RCC 7860 (cell line): ENCODE measurements at places on chromosomes 4 and X.

DNA sequence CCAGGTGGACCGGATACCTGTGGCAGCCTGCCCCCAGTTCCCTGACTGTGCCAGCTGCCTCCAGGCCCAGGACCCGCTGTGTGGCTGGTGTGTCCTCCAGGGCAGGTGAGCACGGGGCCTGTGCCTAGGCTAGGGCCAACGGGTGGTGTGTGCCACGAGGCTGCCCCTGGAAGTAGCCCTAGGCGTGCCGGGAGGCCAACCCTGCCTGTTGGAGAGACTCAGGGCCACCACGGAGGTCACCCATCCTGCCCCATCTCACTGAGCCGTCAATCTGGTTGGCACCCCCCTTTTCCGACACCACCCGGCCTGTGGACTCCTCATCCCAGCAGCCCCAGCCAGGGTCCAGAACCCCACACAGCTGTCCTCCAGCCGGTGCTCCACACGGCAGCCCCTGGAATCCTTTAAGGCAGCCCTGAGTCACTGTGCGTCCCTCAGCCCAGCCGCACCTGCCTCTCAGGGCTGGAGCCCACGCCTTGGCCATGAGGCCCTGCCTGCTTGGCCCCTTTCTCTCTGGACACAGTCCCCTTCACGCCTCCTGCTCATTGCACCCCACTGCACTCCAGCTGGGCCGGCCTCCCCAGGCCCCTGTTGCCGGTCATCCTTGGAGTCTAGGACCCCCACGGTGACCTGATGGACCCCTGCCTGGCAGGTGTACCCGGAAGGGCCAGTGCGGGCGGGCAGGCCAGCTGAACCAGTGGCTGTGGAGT, 5.3 kb downstream of the PLXNB3 start:
- no peak for DNase-seq

- no peak for DNase-seq
These were observed 221.1 kb downstream of the BMPR1B start for GRCh38 chr4:94978904-94979303.

DNA sequence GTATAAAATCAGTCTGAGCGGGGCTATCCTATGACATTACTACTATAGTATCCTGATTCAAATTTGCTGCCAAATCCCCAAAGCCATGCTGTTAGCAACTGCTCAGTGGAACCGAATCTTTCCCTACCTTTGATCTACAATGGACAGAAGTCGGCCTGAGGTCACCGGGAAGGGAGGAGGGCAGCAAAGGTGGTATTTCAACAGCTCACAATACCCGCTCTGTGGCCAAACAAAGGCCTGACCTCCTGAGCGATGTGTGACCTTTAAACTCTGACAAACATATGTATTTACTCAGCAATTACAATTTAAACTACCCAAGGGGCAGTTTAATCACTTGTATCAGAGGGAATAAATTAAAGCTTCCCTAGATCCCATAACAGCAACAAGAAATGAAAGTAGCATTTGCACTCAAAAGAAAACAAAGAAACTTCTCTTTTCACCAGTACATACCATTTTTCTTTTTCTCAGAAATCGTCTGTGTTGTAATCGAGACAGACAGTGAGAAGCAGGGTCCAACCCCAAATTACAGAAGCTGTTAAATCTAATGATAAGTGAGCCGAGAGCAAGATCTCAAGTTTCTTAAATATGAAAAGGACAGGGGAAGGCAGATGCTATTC, 11.6 kb upstream of the TMEM128 start:
- no peak for DNase-seq

DNA sequence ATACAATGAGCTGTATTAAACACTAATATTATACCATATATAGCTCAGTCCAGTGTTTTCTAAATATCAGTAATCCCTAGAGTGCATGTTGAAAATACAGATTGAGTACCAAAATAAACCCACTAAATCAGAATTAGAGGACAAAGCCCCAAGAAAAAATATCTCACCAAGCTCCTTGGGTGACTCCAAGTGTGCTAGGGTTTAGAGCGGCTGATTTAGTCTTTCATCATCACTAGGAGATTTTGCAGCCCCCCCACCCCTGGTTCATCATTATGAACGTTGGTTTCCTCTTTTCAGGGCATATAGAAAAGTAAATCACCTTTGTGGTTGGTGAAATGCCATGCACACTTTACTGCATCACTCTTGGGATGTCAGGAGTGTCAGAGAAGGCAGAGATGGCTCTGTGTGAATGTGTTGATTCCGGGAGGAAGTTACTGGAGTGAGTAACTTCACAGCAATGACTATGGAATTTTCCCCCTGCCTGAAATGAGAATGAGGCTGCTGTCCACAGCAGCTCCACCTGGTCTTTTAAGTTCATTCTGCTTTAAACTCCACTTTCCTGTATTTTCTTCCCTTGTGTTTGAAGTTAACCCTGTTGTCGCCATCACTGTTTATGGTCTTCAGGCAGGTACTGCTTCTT, 25.2 kb upstream of the ANAPC4 start:
- DNase-seq: peak; percentile 65

- DNase-seq: no peak
These were observed 89.1 kb upstream of the TSPAN5 start for GRCh38 chr4:98747393-98748091.

GRCh38 chr4:79588679-79589078, 180.7 kb upstream of the GK2 start:
- DNase-seq: no peak

DNA sequence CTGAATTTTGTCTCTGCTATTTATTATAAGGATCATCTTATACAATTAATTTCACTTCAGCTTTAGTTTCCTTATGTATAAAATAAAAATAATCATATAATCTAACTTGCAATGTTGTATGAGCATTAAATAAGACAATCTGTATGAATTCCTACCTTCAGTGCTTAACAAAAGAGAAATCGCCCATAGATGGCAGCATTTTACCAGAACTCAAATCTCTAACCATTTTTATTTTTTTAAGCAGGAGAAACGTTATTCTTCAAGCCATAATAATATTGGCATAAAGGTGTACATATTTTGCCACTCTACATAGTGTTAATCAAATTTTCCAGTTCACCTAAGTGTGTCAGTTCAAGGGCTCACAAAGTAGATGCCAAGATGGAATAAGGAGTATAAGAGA, 78.8 kb downstream of the TMEM47 start:
- no peak for DNase-seq

GRCh38 chr4:166777760-166778159, 456.5 kb downstream of the SPOCK3 start:
- DNase-seq: no peak

DNA sequence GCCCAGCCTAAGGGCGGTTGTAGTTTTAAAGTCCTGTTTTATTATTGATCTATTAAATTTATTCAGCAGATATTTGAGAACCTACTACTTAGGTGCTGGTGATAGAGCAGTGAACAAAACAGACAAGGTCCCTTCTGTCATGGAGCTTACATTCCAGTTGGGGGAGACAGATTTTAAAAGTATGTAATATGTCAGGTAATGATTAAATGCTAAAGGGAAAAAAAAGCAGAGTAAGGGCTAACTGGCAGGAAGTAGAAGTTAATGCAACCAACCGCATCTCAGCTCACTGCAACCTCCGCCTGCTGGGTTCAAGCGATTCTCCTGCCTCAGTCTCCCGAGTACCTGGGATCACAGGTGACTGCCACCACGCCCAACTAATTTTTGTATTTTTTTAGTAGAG, 7.8 kb upstream of the MCUB start:
- DNase-seq: no peak

DNA sequence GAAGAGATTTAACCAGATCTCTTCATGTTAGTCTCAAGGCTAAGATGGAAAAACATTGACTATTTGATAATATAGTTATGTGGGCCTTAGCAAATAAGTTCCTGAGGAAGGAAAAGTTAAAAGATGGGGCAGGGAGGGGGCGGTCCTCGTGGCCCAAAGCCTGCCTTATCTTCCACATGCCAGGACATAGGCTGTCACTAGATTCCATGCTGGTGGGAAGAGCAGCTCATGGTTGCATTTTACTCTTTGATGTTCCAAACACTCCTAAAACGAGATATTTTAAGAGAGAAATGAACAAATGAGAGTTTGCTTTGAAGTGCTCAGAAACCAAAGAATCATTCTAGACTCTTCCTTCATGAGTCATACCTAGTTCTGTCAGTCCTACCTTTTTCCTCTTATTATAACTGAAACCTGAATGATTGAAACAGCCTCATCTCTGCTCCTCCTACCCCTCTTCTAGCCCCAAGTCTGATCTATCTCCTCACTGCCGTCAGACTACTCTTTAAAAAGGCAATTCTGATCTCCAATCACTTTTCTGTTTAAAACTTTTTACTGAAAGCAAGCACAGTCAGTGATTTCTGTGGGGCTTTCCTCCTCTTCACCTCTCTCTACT, 25.1 kb downstream of the RAB9B start:
- no peak for DNase-seq

GRCh38 chrX:66017659-66018170, 22.2 kb downstream of the VSIG4 start:
- DNase-seq: no peak

GRCh38 chrX:40845331-40845911, 110.1 kb upstream of the MED14 start:
- DNase-seq: peak; percentile 76

GRCh38 chr4:75289914-75290582, 224.2 kb downstream of the RCHY1 start:
- DNase-seq: no peak

- no peak for DNase-seq
These were observed 36.9 kb downstream of the LAMTOR3 start for GRCh38 chr4:99857307-99857706.

GRCh38 chr4:85147481-85148076, 181.1 kb upstream of the WDFY3 start:
- DNase-seq: peak; percentile 24

- DNase-seq: no peak
These were observed 160.1 kb downstream of the EFHC2 start for GRCh38 chrX:44183329-44183728.

- no peak for DNase-seq
These were observed 16.8 kb upstream of the AMOT start for GRCh38 chrX:112857478-112857878.

DNA sequence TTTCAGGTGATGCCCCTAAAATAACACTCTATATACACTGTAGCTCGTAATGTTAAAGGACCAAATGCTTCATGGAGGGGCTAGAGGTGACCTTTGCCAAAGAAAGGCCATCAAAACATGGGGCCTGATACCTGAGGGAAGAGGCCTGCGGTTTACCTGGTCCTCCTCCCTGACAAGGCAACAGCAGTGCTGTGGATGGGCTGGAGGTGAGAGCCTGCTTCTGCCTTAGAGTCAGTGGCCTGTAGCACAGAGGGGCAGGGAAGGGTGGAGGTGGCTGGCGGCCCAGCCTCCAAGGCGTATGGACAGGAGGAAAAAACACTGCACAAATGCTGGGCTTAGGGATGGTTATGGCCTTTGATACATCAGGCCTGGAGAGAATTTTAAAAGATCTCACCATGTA, 137.8 kb upstream of the USP38 start:
- DNase-seq: no peak

DNA sequence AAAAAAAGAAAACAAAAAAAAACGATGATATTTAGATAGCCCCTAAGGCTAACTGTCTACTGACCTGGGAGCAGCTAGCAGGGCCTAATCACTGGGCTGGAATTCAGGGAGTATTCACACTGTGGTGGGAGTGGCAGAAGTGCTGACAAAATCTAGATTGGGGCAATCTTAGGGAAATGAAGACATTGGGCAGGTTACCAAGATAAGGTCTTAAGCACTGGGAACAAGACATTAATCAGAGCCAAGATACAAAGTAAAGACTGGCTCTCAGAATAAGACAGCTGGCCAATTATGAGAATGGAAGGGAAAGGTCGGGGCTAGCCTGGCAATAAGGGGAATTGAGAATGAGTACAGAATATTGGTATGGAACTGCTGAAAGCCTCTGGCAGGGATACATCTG, 100.2 kb upstream of the GRIA3 start:
- DNase-seq: no peak

DNA sequence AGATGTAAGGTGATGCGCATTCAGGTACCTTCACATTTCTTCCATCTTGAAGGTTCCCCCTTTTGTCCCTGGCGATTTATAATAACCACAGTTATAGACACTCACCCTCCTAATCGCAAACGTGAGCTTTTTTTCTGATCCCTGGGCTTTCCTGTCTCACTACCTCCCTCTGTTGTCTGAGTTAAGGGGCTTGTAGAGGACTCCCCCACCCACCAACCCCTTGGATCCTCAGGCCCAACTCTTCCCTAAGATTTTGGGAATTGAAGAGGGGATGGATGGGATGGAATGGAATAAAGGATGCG, 1.4 kb downstream of the CNKSR2 start:
- no peak for DNase-seq

DNA sequence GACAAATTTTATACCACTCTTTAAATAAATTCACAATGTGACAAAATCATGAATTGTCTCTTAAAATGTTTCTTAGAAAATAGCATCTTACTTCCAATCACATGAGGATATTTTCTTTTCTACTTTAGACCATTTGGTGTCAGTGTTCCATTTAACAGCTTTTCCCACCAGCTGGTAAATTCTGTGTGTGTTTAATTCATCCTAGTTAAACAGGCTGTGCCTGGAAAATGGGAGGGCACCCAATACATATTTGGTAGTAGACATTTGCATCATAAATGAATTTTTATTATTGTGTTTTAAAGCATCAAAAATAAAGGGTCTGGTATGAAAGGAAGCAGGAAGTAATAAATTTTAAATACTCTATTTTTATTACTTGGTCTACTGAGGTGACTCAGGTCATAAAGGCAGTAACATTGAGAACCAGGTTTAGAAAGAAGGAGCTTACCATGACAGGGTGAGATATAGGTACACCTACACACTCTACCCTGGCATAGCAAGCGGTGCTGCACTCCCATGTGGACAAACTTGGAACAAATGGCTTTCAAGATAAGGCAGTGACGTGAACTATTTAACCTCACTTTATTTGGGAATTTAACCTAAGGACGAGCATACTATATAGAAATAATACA, 344.5 kb downstream of the BMPR1B start:
- no peak for DNase-seq
